ENCODE measurements at places on chromosomes 16 and 17.

- peaks cover 8% of the 10 kb centered on the region for H3K36me3 ChIP-seq
- H3K4me1 ChIP-seq, result peaks cover 2% of the 10 kb centered on the region
- no peak for DNase-seq
- no peaks in the 10 kb centered on the region for H3K27me3 ChIP-seq
- H3K4me3 ChIP-seq, result no peak overlapping the region
These were observed 5.6 kb upstream of the SYNRG start for GRCh38 chr17:37614823-37615222.

DNA sequence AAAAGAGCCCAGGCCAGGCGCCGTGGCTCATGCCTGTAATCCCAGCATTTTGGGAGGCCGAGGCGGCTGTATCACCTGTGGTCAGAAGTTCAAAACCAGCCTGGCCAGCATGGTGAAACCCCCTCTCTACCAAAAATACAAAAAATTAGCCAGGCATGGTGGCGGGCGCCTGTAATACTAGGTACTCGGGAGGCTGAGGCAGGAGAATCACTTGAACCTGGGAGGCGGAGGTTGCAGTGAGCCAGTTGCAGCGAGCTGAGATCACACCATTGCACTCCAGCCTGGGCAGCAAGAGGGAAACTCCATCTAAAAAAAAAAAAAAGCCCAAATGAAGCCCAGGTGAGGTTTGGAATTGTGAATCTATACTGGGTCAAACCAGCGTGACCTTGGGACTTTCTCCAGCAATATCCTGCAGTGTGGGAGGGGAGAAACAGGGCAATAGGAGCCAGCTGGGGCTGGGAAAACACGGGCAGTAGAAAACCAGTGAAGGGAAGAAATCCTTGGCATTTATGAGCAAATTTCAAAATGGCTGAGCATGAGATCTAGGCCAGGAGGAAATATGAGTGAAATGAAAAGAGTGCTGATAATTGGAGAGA is 8.2 kb upstream of the DHX8 start:
- no peak overlapping the region for H3K4me3 ChIP-seq
- no peaks in the 10 kb centered on the region for H3K4me1 ChIP-seq
- H3K27ac ChIP-seq, result no peak overlapping the region
- no peak for DNase-seq
- H3K27me3 ChIP-seq, result peaks cover 11% of the 10 kb centered on the region

DNA sequence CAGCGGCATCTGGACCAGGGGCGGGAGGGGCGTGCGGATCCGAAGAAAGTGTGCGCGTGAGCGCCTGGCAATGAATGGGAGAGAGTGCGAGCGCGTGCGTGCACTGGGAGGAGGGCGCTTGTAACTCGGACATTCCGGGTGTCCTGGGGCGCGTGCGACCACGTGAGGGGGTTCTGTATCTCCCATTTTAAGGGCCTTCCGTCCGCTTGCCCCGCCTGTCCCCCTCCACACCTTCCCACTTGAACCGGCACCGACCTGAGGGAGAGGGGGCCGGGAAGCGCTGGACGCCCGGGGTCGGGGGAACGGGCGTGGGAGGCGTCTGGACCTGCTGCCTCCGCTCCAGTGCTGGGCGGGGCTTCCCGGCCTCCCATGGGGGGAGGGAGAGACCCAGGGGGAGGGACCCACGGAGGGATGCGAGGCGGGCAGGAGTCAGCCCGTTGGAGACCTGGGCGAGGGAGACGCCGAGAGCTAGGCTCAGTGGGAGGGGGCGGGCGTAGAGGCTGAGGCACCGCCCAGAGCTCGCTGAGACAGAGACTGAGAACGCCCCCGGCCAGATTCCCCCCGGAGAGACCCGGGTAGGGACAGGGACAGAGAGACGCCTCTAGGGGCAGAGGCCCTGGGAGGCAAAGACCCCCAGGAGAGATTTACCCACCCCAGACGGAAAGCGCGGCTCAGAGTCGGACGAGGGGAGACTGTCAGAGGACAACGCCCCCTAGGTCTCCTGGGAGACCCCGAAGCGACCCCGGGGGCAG is at the start of gene KREMEN2:
KREMEN2 (plus strand) TSS at position 553 of the 752 bp plus-strand sequence. CDS start 246 bp downstream, outside the sequence.
- peaks cover 52% of the 10 kb centered on the region for H3K4me1 ChIP-seq
- H3K4me3 ChIP-seq, result peak within 1 kb of the TSS; percentile 92
- no peaks in the 10 kb centered on the region for H3K36me3 ChIP-seq
- DNase-seq, result no peak

GRCh38 chr16:275041-275641 is 603 bp downstream of the RGS11 start:
- DNase-seq, result no peak
- peaks cover 7% of the 10 kb centered on the region for H3K4me1 ChIP-seq
- H3K36me3 ChIP-seq, result no peaks in the 10 kb centered on the region
- peak overlapping the region; percentile 47 for H3K27ac ChIP-seq
- peak overlapping the region; percentile 75 for H3K4me3 ChIP-seq

GRCh38 chr16:56637814-56638750 is at the start of gene MT1A:
Gene MT1A (plus strand): TSS chr16:56638666. CDS start chr16:56638739, 73 bp downstream.
- H3K4me1 ChIP-seq, result peaks cover 19% of the 10 kb centered on the region
- peak within 1 kb of the TSS; percentile 37 for H3K27ac ChIP-seq
- H3K36me3 ChIP-seq, result no peaks in the 10 kb centered on the region
- H3K27me3 ChIP-seq, result peaks cover 89% of the 10 kb centered on the region
- H3K4me3 ChIP-seq, result peak within 1 kb of the TSS; percentile 65

DNA sequence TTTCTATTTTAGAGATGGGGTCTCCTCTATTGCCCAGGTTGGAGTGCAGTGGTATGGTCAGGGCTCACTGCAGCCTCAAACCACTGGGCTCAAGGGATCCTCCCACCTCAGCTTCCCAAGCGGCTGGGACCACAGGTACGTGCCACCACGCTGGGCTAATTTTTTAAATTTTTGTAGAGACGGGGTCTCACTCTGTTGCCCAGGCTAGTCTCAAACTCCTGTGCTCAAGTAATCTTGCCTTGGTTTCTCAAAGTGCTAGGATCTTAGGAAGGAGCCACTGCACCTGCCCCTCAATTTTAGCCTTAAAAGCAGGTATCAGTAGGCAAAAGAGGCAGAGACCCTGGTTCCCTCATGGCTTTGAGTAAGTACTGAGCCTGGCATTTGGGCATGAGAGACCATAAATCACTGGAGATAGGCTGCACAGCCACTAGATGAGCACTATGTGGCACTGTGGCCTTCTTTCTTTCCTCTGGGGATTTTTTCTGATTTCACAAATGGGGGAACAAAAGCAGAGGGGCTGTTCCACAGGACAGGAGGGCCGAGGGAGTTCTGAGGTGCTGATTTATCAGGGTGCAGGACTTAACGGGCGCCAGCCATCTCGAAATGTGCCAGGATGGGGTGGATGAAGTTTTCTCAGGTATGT is 82.2 kb downstream of the PLXDC1 start:
- H3K4me3 ChIP-seq, result no peak overlapping the region
- peak overlapping the region; percentile 77 for H3K27ac ChIP-seq

DNA sequence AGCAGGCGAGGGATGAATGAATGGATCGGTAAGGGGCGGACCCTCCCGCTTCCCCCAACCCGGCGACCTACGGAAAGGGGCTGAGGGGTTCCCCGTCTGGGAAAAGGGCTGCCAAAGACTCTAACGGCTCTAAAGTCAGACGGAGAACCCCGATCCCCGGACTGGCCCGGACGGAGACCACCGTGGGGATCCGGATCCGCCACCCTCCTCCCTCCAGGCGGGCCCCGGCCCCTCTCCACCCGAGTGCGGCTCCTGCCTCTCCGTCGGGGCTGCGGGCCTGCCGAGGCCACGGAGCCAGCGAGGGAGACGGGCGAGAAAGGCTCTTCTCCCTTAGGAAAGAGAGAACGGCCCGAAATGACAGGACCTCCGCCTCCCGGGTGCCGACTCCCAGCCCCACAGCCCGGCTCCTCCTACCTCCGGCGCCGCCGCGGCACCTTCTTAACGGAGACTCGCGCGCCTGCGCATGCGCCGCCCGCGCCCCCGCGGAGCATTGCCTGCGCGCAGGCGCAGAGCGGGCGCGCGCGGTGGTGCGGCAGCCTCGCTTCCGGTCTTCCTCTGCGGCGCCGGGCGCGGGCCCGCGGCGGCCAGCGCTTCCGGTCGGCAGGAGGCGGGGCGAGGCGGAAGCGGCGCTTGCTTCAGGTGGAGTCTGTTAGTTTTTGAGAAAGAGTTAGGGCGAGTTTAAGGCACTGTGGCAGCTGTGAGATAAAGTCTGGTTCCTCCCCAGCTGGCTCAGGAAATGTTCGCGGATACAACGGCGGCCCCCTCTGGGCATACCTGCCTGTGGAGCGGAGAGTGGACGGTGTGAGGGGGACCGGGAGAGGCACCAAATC is at the start of gene SLX4:
SLX4 (minus strand) TSS at position 461 of the 830 bp plus-strand sequence. CDS start 2,642 bp downstream, outside the sequence.
- peak within 1 kb of the TSS; percentile 100 for H3K4me3 ChIP-seq
- peak; percentile 90 for DNase-seq
- peak within 1 kb of the TSS; percentile 99 for H3K27ac ChIP-seq
- peaks cover 34% of the 10 kb centered on the region for H3K4me1 ChIP-seq
- H3K36me3 ChIP-seq, result peaks cover 16% of the 10 kb centered on the region

DNA sequence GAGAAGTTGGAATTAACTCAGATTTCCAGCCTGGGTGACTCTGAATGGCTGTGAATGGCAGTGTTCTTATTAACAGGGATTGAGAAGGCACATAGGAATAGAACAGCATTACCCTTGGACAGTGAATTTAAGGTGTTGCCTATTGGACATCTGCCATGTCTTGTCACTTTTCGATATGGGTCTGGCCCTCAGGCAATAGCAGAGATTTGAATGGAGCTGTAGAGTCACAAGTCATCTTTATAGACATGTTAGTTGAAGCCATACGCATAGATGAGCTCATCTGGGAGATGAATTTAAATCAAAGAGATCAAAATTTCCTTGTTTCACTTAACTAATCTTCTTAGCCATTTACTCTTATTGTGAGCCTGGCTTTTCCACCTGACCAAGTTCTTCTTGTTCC is 14.9 kb upstream of the DHRS11 start:
- no peak overlapping the region for H3K4me3 ChIP-seq
- H3K36me3 ChIP-seq, result peaks cover 32% of the 10 kb centered on the region
- H3K4me1 ChIP-seq, result peaks cover 4% of the 10 kb centered on the region
- DNase-seq, result no peak
- H3K27me3 ChIP-seq, result no peaks in the 10 kb centered on the region
- H3K27ac ChIP-seq, result no peak overlapping the region

- H3K4me3 ChIP-seq, result no peak overlapping the region
- H3K36me3 ChIP-seq, result peaks cover 17% of the 10 kb centered on the region
- H3K4me1 ChIP-seq, result no peaks in the 10 kb centered on the region
- no peak overlapping the region for H3K27ac ChIP-seq
- no peak for DNase-seq
These were observed 16.6 kb downstream of the KIAA0753 start for GRCh38 chr17:6623941-6624340.

- H3K4me1 ChIP-seq, result peaks cover 14% of the 10 kb centered on the region
- H3K4me3 ChIP-seq, result peak overlapping the region; percentile 83
- no peak for DNase-seq
- peak overlapping the region; percentile 65 for H3K27ac ChIP-seq
- peaks cover 10% of the 10 kb centered on the region for H3K27me3 ChIP-seq
These were observed 1.8 kb downstream of the CDC42EP4 start for GRCh38 chr17:73309727-73310596.

DNA sequence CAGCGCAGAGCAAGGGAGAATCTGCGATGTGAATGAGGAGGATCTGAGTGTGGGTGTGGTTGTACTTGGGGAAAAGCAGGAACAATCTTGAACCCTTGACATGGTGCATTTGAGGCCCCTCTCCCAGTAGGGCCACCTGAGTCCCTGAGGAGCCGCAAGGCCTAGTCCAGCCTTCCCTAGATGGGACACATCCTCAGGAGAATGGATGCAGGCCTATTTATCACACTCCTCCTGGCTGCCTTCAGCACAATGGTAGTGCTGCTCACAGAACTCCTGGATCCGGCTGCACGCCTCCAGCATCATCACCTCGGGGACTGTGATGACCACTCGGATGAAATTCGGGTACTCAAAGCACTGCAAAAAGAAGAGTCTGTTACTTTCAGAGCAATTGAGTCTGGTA is 9.0 kb downstream of the TAT start:
- no peak for DNase-seq
- H3K4me3 ChIP-seq, result no peak overlapping the region
- no peaks in the 10 kb centered on the region for H3K27me3 ChIP-seq

DNA sequence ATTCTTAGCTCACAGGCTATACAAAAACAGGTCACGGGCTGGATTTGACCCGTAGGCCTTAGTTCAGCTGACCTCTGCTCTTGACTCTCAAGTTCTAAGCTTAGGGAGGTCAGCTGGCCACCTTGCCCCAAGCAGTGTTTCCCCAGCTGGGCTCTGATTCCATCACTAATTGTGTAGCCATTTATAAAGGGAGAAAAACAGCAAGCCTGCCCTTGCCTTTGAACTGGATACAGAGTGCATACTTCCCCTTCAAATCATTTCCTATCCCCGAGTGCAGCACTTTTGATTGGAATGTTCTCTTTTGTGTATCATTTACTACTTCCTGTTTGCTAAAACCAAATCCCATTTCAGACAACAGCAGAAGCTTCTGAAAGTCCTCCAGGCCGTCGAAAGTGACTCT is 153.6 kb downstream of the KATNIP start:
- H3K4me1 ChIP-seq, result no peaks in the 10 kb centered on the region
- no peak overlapping the region for H3K27ac ChIP-seq
- DNase-seq, result no peak
- H3K4me3 ChIP-seq, result no peak overlapping the region
- H3K27me3 ChIP-seq, result no peaks in the 10 kb centered on the region

- no peak overlapping the region for H3K27ac ChIP-seq
- peaks cover 15% of the 10 kb centered on the region for H3K4me1 ChIP-seq
- H3K36me3 ChIP-seq, result peaks cover 13% of the 10 kb centered on the region
- no peaks in the 10 kb centered on the region for H3K27me3 ChIP-seq
These were observed 18.9 kb downstream of the ASPSCR1 start for GRCh38 chr17:81996232-81996756.

DNA sequence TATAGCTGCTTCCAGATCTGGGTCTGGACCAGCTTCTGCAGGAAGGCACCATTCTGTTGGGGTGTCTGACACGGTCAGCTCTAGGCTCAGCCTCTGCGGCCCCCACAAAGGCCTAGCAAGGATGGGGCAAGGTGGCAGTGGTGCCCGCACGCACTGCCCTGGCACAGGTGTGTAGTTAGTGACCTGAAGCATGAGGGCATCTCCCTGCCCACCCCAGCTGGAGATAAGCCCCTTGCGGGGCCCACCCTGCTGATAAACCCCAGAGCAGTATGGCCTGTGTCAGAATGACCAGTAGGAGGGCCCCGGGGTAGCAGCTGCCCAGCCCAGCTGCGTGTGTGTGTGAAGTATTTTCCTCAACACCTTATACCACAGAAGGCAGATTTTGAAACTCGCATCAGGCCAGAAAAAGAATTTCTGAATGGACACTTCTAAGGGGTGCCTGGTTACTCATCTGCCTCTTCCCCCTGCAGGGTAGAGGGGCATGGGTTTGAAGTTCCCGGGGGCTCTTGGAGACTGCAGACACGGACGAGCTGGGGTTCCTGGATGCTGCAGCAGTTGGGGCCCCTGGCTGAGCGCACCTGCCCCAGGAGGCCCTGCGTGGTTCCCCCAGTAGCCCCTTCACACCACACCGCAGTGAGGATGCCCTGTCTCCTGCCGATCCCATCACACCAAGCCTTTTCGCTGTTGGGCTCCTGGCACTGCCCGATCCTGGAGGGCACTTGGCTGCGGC is 4.5 kb downstream of the ARHGDIA start:
- H3K36me3 ChIP-seq, result peaks cover 52% of the 10 kb centered on the region
- peak overlapping the region; percentile 60 for H3K4me3 ChIP-seq
- H3K27ac ChIP-seq, result peak overlapping the region; percentile 90
- H3K4me1 ChIP-seq, result peaks cover 45% of the 10 kb centered on the region
- H3K27me3 ChIP-seq, result no peaks in the 10 kb centered on the region

- DNase-seq, result no peak
- no peaks in the 10 kb centered on the region for H3K4me1 ChIP-seq
- no peak overlapping the region for H3K27ac ChIP-seq
- H3K27me3 ChIP-seq, result no peaks in the 10 kb centered on the region
These were observed 187.3 kb downstream of the LGALS9B start for GRCh38 chr17:20280051-20280450.

- no peaks in the 10 kb centered on the region for H3K4me1 ChIP-seq
- H3K36me3 ChIP-seq, result peaks cover 33% of the 10 kb centered on the region
- H3K27ac ChIP-seq, result no peak overlapping the region
- no peaks in the 10 kb centered on the region for H3K27me3 ChIP-seq
These were observed 66.0 kb upstream of the HAS3 start for GRCh38 chr16:69039333-69039941.
